NCI-H1417 (cell line): ENCODE measurements at places on chromosomes 2 and 18.

- DNase-seq, result no peak
Measured at GRCh38 chr18:56538746-56539145, 99.6 kb downstream of the TXNL1 start.

DNA sequence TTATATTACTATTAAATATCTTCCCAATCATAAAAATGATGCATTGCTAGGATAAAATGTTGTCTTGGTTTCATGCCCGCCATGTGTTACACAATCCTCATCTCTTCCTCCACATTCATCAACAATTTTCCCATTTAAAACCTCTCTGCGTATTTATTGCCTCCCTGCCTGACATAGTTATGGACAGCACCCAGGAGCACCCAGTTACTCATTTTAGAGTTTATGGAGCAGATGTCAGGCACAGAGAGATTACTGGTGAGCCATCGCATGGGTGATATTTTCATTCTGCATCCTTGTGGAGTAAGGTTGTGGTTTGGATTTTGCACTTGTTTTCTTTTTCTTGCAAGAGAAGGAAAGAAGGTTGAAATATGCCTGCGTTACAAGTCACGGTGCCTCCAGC is 116.7 kb upstream of the NPAS2 start:
- no peak for DNase-seq

- no peak for DNase-seq
Measured at GRCh38 chr2:133405252-133405651, 163.0 kb downstream of the NCKAP5 start.

GRCh38 chr2:217357886-217358620 is 498.2 kb upstream of the TNP1 start:
- no peak for DNase-seq

DNA sequence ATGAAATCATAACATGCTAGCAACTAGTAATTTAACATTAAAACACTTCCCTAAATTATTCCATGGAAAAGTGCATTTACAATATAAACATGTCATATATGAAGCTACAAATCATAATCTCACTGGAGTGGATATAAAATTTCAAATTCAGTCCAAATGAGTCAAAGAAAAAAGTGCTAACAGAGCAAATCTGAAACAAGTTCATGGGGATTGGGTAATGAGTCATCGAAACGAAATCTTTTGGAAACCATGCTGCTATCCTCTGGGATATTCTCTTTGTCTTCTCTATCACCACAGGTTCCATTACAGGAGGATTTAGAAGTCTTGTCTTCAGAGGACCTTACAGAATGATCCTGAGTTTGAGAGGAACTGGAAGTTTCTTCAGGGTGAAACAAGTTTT is 34.1 kb downstream of the STK17B start:
- DNase-seq, result no peak

- DNase-seq, result peak; percentile 14
Measured at GRCh38 chr2:177625744-177626650, 233.4 kb downstream of the AGPS start.

DNA sequence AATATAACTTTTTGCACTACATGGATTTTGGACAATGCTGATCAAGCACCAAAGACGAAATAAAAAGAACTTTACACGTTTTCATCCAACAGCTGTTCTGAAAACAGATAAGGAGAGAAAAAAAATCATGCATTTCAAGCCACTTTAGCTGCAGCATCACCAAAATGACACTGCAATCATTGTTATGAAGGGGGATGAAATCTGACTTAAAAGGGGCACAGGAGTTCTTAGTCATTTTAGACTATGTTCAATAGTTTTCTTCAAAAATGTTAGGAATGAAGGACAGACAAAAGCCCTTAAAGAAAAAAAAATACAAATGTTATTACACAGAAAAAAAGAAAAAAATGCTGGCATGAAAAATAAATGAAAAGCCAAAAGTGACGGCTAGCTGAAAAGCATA is 71.2 kb downstream of the CUL3 start:
- no peak for DNase-seq

DNA sequence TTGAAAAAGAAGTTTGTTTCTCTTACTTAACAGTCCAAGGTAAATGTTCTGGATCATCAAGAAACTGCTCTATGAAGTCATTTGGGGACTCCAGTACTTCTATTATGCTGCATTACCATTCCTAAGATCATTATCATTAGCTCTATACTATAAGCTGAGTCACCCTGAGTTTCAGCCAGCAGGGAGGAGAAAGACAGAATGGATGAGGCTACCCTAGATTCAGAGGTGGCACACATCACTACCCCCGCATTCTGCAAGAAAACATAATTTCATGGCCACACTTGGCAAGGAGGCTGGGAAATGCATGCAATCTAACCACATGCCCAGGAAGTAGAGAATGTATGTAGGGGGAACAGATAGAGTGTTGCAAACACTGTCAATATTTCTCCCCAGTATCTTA is 16.6 kb upstream of the LNPK start:
- DNase-seq, result no peak

DNA sequence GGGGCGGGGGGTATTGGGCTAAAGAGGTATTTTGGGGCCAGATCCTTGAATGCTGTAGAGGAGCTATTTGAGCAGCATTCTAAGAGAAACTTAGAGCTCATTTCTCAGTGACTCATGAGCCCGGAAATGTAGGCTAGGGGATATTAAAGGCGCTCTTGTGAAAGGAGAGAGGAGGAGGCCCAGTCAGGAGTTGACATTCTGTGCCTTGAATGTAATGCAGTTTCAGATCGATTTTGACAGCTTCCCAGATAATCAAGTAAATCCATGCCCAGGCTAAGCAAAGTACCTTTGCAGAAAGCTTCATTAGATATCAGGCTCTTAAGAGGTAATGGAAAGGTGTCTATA is 1.5 kb downstream of the CAB39 start:
- DNase-seq, result peak; percentile 44

DNA sequence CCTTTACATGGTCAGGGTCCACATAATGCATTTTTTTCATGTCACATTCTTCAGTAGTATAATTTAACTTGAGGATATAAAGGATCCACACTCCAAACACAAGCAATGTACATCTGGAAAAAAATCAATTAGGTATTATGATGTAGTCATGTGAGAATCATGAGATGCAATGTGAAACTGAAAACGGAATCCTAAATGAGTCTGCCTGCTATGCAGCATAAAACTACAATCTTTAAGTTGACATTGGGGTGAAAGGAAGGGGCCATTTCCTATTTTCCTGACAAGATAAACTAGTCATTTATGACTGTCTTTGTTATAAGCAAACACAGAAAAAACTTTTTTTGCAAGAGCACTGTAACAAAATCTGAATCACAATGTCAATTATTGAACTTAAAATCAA is 27.6 kb downstream of the ST3GAL5 start:
- no peak for DNase-seq

- no peak for DNase-seq
Measured at GRCh38 chr2:213252206-213252605, 32.1 kb upstream of the SPAG16 start.

GRCh38 chr18:35889677-35890076 is 82.8 kb upstream of the RMP24 start:
- peak; percentile 34 for DNase-seq

DNA sequence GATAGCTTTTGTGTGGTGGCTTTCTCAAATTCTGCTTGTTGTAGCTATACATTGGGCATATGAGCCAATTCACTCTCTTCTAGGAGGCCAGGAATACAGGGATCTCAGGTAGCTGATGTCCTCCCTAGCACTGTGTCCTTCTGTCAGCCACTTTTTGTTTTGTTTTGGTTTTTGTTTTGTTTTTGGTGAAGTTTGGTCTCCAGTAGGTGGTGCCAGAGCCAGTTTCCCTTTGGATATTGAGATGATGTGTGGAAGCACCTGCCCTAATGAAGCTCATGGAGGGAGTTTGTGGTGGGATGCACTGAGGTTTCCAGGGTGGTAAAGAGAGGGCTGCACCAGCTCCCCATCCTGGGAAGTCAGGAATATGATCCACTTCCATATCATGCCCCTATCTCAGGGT is 100.5 kb upstream of the VWC2L start:
- DNase-seq, result no peak

GRCh38 chr2:118709786-118710185 is 137.7 kb downstream of the EN1 start:
- DNase-seq, result no peak

DNA sequence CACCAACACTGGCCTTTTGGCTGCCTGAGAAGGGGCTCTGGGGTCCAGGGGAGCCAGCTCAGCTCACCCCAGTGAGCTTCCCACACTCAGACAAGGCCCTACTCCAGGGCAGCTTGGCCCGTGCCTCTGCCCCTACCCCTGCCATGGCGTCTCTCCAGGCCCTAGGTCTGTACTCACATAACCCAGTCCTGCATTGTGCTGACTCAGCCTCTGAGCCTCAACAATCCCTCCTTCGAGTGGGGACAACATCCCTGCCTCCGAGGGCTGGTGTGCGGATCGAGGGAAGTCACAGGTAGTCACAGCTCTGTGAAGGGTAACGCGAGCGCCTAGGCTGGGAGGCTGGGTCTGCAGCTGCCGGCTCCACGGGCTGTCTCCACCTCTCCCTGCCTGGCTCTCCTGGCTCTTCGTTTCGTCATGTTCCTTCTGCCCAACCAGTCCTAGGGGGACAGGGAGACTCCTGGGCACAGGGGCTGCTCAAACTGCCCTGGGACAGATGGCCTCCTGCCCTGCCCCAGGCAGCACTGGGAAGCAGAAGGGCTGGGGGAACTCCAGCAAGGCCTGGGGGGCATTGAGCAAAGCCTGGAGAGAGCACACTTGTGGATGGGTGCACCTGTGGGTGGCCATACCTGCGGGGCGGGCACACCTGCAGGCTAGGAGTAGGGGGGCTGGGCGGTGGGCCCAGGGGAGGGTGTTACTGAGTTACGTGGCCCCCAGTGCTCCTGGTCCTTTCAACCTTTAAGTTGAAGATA is 74.6 kb downstream of the RRM2 start:
- DNase-seq, result no peak

DNA sequence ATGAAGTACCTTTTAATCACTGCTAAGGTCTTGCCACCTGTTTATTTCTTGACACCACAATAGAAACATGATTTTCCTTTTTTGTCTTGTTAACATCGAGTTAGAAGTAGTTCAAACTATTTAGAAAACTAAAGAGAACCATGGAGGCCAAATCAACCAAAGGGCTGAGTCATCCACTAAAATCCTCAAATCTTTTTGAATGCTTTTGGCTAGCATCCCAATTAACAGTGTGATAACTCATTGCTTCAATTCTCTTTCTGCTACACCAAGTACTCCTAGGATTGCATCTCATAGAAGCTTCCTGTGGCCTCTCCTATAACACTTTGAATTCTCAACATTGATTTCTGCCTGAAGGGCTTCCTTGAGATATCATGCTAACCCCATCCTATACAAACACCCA is 159.9 kb upstream of the MMADHC start:
- DNase-seq, result no peak

- DNase-seq, result no peak
Measured at GRCh38 chr2:47203995-47204394, 48.9 kb upstream of the STPG4 start.

DNA sequence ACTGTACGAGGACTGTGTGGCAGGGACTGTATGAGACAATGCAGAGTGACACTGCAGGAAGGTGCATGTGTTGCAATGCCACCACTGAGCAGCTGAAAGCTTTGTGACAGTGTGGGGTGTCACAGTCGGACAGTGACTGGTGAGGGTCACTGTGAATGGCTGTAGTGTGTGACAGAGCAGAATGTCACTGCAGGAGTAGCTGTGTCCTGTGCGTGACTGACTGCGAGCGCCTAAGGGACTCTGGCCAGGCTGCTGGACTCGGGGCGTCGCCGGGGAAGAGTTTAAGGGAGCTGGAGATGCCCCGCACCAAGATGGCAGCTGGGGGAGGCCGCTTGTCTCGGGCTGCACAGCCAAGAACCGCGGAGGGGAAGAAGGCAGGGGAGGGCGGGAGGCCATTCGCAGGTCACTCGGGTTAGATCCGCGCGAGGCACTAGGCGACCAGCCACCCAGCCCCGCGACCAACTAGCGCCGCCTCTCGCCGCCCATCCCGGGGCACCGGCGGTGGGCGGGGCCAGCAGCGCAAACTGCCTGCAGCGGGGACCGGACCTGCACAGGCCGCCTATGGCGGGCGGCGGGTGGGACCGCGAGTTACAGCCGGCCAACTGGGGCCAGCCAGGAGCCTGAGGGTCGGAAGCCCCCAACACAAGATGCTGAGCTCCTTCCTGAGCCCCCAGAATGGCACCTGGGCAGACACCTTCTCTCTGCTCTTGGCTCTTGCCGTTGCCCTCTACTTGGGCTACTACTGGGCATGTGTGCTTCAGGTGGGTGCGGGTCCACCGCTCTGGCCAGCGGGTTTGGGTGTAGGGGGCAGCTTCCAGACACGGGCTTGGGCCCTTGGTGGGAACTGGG is at the start of gene ABHD1:
Gene ABHD1 (plus strand): TSS at position 514 of the 849 bp plus-strand sequence. CDS start 134 bp downstream, at position 648.
- peak; percentile 42 for DNase-seq

DNA sequence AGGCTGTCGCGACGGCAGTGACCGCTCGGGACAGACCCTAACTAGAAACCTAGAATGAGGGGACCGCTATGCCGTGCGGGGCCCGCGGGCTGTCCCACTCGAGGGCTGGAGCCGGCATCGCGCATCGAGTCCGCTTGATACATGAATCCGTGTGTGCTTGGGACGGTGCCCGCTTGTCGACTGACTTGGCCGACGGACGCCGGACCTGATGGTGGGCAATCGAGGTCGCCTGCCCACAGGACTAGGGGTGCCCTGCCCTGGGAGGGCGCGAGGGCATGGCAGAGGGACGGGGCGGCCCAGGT is 749 bp upstream of the PTMA start:
- DNase-seq, result no peak

GRCh38 chr2:152493417-152493816 is 158.4 kb downstream of the FMNL2 start:
- DNase-seq, result no peak

- no peak for DNase-seq
Measured at GRCh38 chr2:104025295-104025694, 828.6 kb upstream of the POU3F3 start.

GRCh38 chr2:9229470-9229820 is 22.8 kb downstream of the ASAP2 start:
- DNase-seq, result no peak

DNA sequence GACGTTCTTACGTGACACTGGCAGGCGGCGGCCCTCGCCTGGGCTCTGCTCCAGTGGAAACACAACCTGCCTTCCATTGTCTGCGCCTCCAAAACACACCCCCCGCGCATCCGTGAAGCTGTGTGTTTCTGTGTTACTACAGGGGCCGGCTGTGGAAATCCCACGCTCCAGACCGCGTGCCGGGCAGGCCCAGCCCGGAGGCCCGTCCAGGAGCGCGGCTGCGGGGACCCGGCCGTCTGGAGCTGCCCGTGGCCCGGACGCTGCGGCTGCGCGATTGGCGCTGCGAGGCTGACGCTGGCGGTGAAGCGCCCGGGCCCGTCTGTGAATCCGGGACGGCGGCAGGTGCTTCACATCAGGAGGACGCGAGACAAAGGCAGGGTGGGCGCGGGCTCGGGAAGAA is 670.3 kb upstream of the SALL3 start:
- DNase-seq, result no peak

DNA sequence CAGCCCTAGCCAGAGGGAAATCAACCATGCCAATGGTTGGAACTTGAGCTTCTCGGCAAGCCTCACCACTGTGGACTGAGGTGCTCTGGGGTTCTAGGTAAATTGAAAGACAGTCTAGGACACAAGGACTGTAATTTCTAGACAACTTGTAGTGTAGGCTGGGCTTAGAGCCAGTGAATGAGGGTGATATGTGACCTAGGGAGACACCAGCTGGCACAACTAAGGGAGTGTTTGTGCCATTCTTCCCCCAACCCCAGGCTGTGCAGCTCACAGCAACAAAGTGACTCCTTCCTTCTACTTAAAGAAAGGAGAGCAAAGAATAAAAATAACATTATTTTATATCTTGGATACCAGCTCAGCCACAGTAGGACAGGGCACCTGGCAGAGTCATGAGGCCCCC is 1690.7 kb upstream of the TMEFF2 start:
- DNase-seq, result no peak

GRCh38 chr2:160309585-160309984 is 109.5 kb upstream of the ITGB6 start:
- DNase-seq, result no peak
